ENCODE measurements at places on chromosomes 5 and 9.
A peak's percentile ranks its signal among the peaks of the same experiment; 100 is the strongest.

DNA sequence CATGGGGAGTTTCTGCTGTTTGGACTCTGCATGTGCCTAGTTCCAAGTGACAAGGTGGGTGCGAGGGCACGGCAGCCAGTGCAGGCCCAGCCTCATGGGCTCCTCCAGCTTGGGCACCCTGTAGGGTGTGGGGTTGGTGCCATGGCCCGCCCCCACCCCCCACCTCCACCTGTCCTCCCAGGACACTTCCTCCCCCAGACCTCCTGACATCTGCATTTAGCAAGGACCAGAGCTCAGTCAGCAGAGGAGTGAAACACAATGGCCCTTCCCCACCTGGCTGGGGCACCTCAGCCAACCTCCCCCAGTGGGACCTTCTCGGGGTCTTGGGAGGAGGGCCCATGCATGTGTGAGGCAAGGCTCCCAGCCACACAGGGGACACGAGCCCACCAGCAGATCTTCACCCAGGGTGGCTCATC lies 1.9 kb upstream of the NKD2 start:
- no peak for DNase-seq

GRCh38 chr5:105504-106070 lies 13.6 kb downstream of the PLEKHG4B start:
- DNase-seq: no peak

DNA sequence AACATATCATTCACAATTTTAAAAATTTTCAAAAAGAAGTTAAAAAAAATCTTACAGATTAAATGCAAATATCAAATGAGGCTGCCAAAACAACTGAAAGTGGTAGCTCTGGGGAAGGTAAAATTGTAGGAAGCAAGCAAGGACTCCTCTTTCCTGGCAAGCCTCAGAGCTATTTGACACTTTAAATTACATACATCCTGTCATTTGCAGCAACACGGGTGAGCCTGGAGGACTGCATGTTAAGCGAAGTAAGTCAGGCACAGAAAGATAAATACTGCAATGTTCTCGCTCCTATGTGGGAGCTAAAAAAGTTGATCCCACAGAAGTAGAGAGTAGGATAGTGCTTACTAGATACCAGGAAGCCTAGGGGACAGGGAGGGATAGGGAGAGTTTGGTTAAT lies 58.0 kb downstream of the LPAR1 start:
- no peak for DNase-seq

DNA sequence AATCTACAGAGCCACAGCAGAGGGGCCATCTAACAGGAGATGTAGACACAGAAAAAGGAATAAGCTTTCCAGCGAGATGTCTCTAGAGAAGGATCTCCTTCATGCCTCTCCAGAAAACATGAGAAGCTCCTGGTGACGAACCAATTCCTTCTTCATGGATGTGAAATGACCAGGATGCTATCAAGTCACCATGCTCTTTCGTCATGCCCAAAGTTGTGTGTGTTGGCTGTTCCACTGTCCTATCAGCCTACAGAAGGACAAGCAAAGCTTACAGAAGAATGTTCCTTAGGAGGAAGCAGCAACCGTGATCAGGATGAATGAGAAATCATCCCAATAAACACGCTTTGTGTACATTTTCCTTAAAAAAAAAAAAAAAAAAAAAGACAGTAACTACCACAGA lies 54.4 kb downstream of the ALDH7A1 start:
- DNase-seq: no peak

DNA sequence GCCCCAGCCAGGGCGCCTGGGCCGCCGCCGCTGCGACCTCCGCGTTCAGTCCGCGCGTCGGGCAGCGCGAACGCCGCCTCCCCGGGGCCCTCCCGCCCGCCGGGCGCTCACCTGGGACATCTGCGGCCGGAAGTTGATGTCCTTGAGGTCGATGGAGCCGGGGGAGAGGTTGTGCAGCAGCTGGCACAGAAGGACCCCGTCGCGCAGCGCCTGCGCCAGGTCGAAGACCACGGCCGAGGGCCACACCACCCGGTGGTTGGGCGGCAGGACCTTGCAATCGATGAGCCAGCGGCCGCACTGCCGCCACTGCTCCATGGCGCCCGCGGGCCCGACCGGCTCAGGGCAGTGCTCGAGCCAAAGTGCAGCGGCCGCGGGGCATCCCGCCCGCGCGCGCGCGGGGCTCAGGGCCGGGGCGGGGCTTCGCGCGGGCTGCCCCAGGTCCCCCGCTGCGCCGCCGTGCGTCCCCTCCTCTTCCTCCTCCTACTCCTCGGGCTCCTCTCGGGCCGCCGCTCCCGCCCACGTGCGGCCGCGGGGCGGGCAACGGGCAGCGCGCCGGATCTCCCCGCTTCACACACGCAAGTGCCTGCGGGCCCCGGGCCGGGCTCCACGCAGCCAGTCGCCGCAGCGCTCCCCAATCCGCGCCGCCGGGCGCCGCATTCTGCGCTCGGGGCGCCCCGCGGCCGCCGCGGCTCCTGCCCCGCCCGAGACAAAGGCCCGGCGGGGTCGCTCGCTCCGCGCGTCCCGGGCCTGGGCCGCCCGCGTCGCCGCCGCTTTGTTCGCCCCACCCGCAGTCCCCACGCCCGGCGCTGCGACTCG lies at the start of gene VAV2:
VAV2 (minus strand) TSS at position 361 of the 816 bp plus-strand sequence; CDS start at position 315, 46 bp downstream.
- DNase-seq: peak; percentile 35

- DNase-seq: no peak
Observed at GRCh38 chr5:173923218-173924095, 35.3 kb downstream of the CPEB4 start.

DNA sequence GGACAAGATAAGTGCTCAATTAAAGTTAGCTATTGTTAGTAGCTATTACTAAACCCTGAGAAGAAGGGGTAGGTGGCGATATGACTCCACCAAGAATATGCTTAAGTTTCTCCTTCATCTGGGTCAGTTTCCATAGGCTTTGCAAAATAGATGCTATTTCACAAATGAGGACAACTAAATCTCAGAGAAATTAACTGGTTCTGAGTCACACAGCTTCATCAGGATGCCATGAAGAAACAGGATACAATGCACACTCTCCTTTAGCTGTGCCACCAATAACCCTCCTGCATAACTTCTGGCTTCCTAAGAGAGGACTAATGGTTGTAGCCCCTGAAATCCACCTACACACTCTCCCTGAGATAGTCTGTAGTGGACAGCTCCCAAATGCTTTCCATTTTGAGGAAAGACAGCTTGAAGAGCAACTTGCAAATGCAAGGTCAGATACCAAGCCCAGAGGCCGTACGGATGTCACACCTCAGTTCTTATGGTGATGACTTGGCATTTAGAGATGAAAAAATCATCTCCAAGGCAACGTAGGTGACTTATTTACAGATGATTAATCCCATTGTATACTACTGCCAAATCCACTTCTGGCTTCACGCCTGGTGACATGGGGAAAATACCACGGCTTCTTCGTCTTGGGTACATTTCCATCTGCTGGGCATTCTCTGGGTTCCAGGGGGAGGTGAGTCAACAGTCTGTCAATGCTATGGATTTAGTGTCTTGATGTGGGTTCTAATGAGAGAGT lies 251.4 kb upstream of the IL12B start:
- DNase-seq: peak; percentile 76

DNA sequence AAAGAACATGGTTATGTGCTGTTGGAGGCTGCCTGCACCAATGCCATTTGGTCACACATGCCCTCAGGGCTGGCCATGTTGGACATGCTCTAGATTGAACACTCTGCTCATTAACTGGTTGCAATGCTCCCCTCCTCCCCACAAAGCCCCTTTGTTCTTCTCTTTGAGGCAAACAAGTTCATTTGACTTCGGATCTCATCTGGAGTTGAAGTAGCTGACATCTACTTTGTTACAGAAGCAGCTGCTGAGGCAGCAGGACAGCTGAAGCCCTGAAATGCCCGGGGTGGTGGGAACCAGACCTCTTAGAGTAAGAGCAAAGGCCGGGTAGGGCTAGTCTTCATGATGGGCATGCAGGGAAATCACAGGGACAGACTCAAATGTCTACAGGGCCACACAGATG lies 123.5 kb downstream of the APBA1 start:
- no peak for DNase-seq

GRCh38 chr5:6660688-6661087 lies 27.4 kb downstream of the SRD5A1 start:
- DNase-seq: no peak

DNA sequence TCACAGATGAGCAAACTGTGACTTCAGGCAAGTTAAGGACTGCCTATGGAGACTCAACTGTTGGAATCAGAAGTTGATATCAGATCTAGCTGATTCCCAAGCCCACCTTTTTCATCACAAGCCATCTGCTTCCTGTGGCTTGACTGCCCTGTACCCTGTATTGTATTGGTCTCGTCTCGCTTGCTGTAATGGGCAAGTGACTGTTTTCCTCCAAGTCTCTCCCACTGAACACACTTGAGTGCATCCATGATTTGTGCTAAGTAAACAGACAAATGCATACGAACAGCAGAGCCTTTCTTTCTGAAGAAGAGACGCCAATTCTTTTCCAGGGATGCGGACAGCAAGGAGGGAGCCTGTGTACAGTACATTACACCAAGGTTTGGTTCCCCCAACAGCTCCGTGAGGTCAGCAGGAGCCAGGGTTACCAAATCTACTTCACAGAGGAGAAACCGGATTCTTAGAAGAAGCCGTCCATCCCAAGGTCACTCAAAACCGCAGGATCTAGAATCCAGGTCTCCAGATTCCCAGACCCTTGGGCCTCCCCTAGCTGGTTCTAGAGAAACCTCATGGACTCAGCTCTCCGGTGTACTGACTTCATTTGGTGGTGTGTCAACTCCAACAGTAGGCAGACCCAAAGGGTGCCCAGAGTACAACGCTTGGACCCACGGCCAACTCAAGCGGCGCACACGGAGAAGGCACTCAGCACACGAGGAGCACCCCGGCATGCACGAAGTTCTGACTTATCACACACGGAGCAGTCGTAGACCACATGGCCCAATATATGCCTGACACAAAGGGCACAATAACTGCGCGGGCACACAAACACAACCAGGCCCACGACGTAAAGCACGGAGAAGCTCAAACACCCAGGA lies 1.1 kb downstream of the BAG1 start:
- no peak for DNase-seq

GRCh38 chr5:59648038-59648831 lies 245.3 kb downstream of the PDE4D start:
- DNase-seq: no peak

DNA sequence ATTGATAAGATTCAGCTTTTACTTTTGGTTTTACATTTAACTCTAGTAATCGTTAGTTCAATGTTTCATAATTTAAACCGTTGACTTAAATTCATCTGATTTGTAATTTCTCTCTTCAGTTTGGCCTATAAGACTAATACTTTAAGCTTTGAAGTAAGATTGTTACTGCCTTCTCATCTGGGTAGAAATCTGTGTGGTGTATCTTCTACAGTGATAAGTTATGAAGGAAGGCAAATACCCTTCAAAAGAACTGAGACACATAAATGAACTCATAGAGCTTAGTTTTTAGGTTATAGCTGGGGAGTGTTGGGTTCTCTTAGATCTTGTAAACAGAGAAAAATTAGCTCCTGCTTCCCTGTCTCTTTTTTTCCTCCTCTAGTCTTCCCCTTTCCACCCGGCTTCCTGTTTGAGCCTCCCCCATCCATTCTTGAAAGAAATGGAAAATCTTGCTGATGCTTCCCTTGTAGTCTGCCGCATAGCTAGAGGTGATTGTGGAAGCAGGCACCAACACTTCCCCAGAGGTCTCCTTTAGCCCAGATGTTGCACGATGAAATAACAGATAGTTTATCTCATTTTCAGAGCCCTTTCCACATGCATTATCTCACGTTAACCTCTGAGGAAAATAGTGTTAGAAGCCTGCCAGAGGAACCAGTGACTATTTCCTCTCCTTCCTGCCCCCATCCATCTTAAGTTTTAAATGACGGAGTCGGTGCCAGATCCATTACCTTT lies 2.0 kb upstream of the F2RL2 start:
- DNase-seq: no peak

- DNase-seq: peak; percentile 49
Observed at GRCh38 chr5:149371296-149371962, 7.7 kb downstream of the IL17B start.

DNA sequence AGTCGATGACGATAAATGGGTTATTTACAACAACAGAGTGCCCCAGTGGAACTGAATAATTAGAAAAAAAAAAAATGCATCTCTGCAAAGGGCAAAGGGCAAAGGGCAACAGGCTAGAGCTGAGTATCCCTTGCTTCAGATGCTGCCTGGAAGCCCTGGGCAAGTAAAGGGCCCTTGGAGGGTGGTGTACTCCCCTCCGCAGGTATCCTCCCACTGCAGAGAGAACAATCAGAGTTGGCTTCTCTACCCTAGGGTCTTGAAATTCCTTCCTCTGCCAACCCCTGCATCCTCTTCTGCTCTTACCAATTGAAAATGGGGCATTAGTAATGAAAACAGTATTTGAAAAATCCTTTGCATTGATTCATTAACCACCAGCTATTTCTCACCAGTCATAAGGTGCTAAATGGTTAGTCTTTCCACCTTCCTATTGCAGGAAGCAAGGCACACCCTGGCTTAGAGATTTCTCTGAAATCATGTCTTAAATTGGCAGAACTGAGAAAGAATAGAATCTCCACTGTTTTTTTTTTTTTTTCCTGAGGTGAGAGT lies 122.6 kb downstream of the SEMA6A start:
- DNase-seq: no peak

GRCh38 chr9:26243029-26243697 lies 564.9 kb upstream of the TUSC1 start:
- no peak for DNase-seq

GRCh38 chr9:93677641-93678136 lies 101.3 kb downstream of the PHF2 start:
- no peak for DNase-seq

DNA sequence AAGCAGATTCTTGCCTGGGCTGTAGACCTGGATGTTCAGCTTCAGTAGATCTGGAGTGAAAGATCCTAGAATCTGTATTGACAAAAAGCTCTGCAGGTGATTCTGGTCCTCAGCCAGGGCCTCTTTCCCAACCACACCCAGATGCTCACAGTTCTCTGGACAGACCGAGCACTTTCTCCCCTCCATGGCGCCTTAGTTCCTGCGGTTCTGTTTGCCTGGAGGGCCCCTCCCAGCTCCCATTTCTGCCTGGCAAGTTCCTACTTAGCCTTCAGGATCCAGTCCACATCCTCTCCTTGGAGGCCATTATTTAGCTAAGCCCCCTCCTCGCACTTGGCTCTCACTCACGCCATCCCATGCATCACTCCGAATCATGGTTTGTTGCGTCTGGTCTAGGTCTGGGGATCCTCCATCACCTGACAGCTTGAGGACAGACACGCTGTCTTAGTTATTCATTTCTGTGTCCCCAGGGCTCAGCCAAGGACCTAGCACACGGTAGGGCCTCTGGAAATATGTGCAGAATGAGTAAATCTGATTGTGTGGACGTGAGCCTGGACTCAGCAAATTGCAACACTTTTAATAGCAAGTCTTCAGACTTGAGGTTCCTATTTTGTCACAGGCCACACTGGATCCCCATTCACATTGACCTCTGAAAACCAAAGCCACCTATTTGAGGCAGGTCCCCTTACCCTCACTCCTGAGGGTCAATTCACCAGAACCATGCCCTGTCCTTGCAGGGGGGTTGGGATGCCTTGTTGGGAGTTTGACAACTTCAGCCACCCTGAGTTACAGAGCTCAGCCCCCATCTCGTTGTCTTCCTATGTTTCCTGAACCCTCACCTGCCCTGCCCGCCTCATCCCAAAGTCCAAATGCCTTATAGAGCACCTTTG lies 50.7 kb downstream of the COL15A1 start:
- no peak for DNase-seq

- no peak for DNase-seq
Observed at GRCh38 chr5:179791881-179792611, 1.7 kb upstream of the LTC4S start.
